Renal pelvis (tissue), 12 donors: ENCODE measurements at places on chromosomes 16 and 17. TPM values are rescaled to one million over a fixed set of nuclear protein-coding genes. Genes with fewer than 3 reads are reported as not detected.

GRCh38 chr17:41116297-41116696 lies 1.9 kb downstream of the KRTAP4-11 start:
- DNase-seq, result no peak

- no peak for DNase-seq
Measured at GRCh38 chr16:11877374-11877773, 26.0 kb upstream of the RSL1D1 start.

DNA sequence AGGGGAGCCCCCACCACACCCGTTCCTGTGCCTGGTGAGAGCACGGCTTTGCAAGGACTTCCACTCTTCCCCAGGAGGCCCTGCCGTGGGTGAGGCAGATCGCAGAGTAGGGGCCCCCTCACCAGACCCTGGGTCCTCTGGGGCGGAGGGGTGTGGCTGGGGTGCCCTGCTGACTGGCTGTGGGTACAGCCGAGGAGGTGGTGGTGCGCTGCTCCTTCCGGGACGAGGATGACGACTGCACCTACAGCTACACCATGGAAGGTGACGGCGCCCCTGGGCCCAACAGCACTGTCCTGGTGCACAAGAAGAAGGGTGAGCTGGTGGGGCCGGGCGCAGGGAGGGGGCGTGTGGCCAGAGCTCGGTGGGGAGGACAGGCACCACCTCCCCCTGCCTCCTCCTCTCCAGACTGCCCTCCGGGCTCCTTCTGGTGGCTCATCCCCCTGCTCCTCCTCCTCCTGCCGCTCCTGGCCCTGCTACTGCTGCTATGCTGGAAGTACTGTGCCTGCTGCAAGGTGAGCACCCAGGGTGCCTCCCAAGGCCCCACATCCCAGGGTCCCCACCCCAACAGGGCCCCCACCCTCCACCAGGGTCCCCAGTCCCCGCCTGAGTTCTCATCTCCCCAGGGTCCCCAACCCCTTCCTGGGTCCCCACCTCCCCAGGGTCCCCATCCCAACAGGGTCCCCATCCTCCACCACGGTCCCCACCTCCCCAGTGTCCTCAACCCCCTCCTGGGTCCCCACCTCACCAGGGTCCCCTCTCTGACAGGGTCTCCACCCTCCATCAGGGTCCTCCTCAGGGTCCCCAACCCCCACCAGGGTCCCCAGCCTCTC lies 16.1 kb downstream of the ITGB4 start:
- DNase-seq, result no peak

Gene PRSS22
- 8.8 TPM for polyA plus RNA-seq

GRCh38 chr17:73271072-73271471 lies 9.4 kb upstream of the CPSF4L start:
- DNase-seq, result no peak

GRCh38 chr16:15779664-15780351 lies 77.0 kb downstream of the MYH11 start:
- no peak for DNase-seq

- DNase-seq, result no peak
Measured at GRCh38 chr16:20803192-20803560, 3.1 kb downstream of the ERI2 start.

DNA sequence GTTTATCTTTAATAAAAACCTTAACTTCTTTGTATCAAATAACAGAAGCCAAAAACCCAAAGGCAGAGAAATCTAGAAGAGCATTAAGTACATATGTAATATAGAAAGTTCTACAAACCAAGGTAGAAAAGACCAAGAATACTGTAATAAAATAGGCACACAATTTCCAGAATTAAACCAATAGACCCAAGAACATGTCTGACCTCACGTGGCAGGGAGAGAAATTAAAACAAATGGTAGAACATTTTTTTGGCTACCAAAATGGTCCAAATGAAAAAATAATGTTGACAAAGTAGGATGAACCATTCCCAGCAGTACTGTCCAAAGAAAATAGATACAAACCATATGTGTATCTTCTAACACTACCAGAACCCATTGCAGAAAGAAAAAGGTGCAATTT lies 183.5 kb downstream of the CPPED1 start:
- no peak for DNase-seq

- DNase-seq, result no peak
Measured at GRCh38 chr17:10261098-10261497, 62.7 kb upstream of the GAS7 start.
